ENCODE measurements at places on chromosomes 7 and 10.

- no peak for DNase-seq
These were observed 311.2 kb upstream of the SEMA3D start for GRCh38 chr7:85498031-85498430.

DNA sequence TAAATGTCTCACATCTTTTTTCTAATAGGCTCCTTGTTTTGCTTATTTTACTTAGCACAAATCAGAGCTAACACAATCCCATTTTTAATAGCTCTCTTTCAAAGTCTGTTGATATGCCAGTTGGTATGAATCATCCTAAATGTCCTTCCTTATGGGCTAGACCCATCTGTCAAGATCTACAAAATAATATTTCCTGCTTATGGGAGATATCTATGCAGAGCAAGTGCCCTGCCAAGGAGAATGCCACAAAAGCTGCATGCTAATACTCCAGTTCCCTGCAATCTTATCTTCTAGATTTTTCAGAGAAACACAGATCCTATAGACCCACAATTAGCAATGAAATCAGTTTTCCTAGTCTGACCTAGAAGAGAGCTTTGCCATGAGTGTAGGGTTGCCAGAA, 230.8 kb upstream of the NPVF start:
- no peak for DNase-seq

DNA sequence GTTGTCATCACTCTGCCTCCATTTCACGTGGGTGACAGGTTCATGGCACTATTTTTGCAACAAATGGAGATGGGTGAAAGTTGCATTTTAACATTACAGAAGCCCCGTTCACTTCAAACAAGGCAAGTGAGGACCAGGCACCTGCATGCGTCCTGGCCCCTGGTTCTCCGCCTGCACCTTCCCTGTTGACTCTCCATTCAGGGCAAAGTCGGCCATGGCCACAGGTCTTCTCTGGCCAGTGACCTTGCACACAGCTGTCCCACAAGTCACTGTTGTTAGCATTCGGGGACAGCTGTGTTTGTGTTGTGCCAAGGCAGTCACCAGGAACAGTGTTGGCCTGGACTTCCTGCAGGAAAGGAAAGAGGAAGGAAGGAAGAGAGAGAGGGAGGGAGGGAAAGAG, 554.9 kb downstream of the TCERG1L start:
- no peak for DNase-seq

- no peak for DNase-seq
These were observed 101.5 kb upstream of the PDCD4 start for GRCh38 chr10:110770243-110770642.

GRCh38 chr10:102286216-102286615, 40.9 kb downstream of the GBF1 start:
- no peak for DNase-seq

GRCh38 chr10:87991946-87992345, 128.5 kb downstream of the PTEN start:
- no peak for DNase-seq

All from NCI-H1092 treated with DMSO at 0.1 percent for 48 hours (cell line).